COLO829 (cell line): ENCODE measurements at places on chromosomes 6 and 20.

- no peak for DNase-seq
Measured at GRCh38 chr20:40654876-40655275, 34.2 kb downstream of the MAFB start.

GRCh38 chr20:23093613-23094012 is 7.5 kb upstream of the CD93 start:
- DNase-seq = no peak

DNA sequence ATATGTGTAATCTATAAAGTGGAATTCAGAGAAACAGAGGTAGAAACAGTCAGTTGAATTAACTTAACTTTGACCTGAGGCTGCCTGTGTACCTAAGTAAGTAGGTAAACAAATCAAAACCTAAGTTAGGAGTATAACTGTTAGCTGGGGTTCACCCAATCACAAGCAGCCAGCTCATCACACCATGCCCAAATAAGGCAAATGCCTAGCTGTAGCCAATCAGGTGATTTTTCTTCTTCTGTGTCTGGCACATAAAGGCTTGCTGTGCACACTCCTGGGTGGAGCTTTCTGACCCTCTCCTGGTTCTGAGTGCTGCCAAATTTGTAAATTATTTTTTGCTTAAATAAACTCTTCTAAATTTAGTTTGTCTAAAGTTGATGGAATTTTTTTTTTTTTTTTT is 54.7 kb upstream of the TRIM39 start:
- no peak for DNase-seq

DNA sequence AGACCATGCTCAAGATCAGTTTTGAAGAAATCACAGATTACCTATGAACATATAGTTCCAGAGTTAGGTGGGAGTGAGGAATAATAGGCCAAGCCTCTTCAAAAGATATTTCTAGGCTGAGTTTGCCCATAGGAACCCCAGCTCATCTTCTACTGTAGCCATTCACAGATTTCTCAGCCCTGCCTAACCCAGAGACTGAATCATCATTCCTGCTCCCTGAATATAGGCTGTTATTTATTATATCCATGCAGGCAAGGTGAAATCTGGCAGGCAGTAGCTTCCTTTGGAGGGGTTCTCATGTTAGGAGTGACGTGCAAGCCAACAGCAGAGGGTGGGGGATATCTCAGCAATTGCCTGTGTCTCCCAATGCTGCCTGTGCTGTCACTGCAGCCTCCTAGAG is 25.6 kb upstream of the ADGRF4 start:
- no peak for DNase-seq

GRCh38 chr6:148974351-148974750 is 227.5 kb downstream of the UST start:
- DNase-seq = no peak

GRCh38 chr20:32628960-32629530 is 43.9 kb upstream of the NOL4L start:
- no peak for DNase-seq

- no peak for DNase-seq
Measured at GRCh38 chr6:2793534-2794151, 28.4 kb downstream of the WRNIP1 start.

GRCh38 chr6:98946879-98947410 is 801 bp downstream of the FBXL4 start:
- no peak for DNase-seq

DNA sequence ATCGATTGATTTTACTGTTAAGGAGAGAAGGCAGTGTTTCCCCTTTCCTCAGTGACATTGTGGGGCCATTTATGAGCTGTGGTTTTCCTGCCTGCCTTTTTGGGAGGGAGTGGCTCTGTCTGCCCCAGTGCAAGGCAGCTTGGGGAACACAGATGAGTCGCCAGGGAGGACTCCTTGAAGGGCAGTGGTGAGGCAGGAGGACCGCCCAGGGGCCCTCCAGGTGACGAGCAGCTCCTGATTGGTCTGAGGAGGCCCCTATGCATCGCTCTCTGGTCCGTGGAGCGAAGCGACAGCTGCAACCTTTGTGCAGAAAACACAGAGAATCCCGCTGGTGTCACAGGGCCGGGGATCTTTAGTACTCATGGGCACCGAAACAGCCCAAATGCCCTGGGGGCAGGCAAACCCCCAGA is 100.3 kb downstream of the TMEM242 start:
- DNase-seq = no peak

DNA sequence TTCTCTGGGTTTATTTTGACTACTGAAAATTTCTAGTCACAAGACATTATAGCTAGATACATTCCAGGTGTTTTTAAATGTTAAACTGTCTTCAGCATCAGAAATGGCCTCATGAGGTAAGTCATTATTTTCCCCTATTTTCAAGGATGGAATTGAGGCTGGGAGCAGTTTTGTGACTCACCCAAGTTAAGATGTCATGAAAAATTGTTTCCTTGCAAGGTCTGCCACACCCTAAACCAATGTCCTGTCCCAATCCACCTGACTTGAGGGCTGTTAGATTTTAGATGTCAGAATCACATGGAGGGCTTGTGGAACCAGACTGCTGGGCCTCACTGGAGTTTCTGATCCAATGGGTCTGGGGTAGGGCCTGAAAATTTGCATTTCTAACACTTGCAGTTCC is 16.9 kb downstream of the SLC22A3 start:
- no peak for DNase-seq

DNA sequence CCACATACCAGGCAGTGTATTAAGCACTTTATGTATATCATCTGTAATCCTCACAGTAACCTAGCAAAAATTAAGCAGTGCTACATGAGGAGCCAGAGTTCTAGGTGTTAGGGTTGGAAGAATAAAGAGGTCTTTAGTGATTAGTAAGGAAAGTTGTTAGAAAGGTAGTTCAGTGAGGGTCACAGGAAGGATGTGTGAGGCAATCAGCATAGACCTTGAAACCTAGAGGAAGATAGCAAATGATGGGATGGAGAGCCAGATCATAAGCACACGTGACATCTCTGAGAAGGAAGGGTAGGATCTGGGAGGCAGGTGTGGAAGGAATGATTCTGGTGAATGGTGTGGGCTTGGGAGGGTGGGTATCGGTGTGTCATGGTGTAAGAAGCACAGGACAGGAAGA is 2.2 kb downstream of the KAT14 start:
- no peak for DNase-seq

DNA sequence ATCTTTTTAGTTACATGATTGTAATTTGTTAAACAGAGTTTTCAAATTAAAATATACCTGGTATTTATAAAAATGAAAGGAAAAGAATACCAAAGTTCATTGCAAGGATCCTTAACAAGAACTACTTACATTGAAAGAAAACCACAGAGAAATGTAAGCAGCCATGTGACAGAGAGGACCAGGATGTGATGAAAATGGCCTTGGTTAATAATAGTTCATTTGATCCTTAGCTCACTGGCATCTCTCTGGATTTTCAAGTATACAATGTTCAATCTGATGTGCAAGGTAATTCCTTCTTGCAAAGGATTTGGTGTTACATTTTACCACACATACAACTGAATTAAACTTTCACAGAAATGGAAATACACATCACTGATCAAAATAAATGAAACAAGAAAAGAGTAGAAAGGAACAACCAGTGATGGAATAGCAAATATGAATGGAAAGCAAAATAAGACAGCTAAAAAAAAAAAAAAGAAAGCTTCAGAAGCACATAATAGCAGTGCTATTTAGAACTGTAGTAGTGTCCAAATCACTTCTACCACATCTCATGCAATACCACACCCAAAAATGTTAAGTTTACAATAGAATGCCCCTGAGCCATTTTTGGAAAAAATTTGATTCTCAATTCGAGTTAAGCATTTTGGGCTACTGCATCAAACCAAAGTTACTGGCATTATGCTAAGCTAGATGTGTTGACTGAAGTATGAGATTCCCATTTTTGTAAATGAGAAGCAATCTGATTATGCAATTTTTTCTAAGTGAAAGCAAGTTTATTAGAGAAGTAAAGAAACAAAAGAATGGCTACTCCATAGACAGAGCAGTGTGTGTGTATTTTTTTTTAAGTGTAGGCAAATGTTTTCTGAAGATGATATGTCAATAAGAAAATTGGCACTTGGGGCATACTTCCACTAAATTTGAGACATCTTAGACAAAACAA is 22.6 kb upstream of the HLA-A start:
- DNase-seq = peak; percentile 22

- no peak for DNase-seq
Measured at GRCh38 chr6:6546318-6547109, 42.0 kb upstream of the LY86 start.

DNA sequence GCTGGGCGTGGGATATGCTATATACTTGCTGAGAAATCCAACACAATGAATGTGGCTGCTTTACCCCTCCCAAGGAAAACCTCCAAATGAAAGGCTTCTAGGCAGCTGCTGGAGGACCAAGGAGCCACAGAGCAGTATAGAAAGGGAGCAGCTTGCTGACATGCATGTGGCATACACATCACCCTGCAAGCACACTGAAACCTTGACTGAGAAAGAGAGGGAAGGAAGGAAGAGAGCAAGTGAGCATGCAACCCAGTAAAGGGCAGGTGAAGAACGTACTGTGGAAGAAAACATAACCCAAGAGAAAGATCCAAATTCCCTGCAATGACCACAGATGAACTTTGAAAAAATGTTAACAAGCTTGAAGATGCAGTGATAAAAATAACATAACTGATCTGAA is 543.0 kb downstream of the KIF16B start:
- DNase-seq = no peak

DNA sequence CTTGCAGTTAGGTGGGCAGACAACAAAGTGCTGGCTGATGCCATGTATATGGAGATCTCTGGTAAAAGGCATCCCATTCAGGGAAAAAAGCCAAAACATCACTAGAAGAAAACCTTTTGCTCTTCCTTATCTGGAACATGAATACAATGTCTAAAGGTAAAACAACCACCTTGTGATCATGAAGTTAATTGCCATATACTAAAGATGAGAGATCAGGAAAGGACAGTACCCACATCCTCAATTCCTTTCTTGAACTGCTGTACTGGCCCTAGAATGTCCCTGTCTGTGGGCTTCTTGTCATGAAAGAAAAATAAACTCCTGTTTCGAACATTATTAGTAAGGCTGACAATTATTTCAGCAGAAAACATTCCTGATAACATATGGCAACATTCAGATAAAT is 19.3 kb downstream of the DEK start:
- DNase-seq = no peak

- DNase-seq = no peak
Measured at GRCh38 chr6:97456070-97456469, 173.1 kb upstream of the MMS22L start.

GRCh38 chr6:163707387-163708355 is 293.2 kb downstream of the QKI start:
- DNase-seq = no peak
